ENCODE measurements at places on chromosomes 5 and 9. TPM values are rescaled to one million over a fixed set of nuclear protein-coding genes. Genes with fewer than 3 reads are reported as not detected.

GRCh38 chr5:145787507-145787906, 47.6 kb downstream of the PRELID2 start:
- H3K36me3 ChIP-seq: peaks cover 22% of the 10 kb centered on the region
- H3K4me1 ChIP-seq: no peaks in the 10 kb centered on the region
- DNase-seq: no peak
- no peak overlapping the region for H3K27ac ChIP-seq
- no peak overlapping the region for H3K4me3 ChIP-seq
- H3K27me3 ChIP-seq: no peaks in the 10 kb centered on the region

DNA sequence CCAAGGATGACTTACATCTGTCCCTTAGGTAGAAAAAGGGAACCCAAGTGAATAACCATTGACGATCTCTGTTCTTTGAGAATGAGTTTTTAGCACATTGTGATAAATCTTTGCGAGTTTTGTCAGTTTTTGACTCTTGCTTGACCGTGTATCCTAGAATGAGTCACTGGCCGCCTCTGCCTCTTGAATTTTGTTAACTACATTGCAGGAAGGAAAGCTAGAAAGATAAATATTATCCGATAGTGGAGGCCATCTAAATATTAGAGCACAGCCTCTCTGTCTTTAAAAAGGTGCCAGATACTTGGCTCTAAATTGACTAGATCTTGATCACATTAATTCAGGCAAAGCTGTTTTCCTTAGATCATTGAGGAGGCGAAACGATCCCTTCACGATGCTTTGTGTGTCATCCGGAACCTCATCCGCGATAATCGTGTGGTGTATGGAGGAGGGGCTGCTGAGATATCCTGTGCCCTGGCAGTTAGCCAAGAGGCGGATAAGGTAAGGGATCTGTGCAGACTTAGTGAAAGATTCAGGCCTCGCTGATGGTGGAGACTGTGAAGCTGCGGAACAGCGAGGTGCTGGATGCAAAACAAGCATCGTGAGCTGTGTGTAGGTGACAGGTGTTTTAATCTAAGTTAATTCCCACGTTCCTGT, 12.2 kb downstream of the CCT5 start:
- H3K4me1 ChIP-seq: peaks cover 4% of the 10 kb centered on the region
- H3K27ac ChIP-seq: no peak overlapping the region
- H3K4me3 ChIP-seq: no peak overlapping the region
- peaks cover 78% of the 10 kb centered on the region for H3K36me3 ChIP-seq

DNA sequence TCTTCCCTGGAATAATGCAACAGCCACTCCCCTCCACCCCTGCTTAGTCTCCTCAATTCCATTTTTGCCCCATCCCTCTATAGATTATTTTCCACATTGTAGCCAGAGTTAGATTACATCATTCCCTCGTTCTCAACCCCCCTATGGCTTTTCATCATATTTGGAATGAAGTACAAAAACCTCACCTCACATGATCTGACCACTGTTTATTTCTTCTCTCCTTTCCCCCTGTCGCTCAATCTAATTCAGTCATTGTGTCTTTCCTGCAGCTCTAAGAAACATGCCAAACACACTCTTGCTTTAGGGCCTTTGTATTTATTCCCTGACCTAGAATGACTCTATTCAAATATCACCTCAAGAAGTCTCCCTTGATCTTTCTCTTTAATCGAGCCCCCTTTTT, 22.6 kb upstream of the HK3 start:
- H3K27me3 ChIP-seq: no peaks in the 10 kb centered on the region
- no peaks in the 10 kb centered on the region for H3K4me1 ChIP-seq
- H3K27ac ChIP-seq: no peak overlapping the region

DNA sequence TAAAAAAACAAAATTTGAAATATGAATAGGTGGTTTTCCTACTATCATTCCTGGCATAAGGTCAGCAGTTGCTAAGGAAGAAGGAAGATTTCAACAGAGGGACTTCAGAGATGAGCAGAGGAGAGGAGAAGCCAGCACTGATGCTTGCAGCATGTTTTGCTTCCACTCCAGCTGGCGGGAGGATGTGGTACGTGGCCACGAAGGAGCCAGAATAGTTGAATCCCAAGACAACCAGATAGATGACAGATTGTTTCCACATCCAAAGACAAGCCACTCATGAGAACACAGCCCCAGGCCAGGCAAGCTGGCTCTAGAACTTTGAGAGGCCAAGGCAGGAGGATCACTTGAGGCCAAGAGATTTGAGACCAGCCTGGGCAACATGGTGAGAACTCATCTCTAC, 15.1 kb downstream of the TIMD4 start:
- H3K27ac ChIP-seq: no peak overlapping the region
- H3K36me3 ChIP-seq: no peaks in the 10 kb centered on the region
- no peak for DNase-seq
- no peaks in the 10 kb centered on the region for H3K4me1 ChIP-seq

GRCh38 chr5:160011471-160011870, 2.5 kb downstream of the TTC1 start:
- H3K4me1 ChIP-seq: peaks cover 16% of the 10 kb centered on the region
- H3K4me3 ChIP-seq: no peak overlapping the region
- H3K27ac ChIP-seq: no peak overlapping the region

SPATA31A3 gene
- not detected for polyA plus RNA-seq

PCDHB7 gene
- polyA plus RNA-seq: 1.3 TPM

- DNase-seq: no peak
- H3K27me3 ChIP-seq: no peaks in the 10 kb centered on the region
- no peaks in the 10 kb centered on the region for H3K4me1 ChIP-seq
- no peak overlapping the region for H3K4me3 ChIP-seq
- no peak overlapping the region for H3K27ac ChIP-seq
These were observed 490.7 kb upstream of the NUDT12 start for GRCh38 chr5:104053353-104053649.

RAI14 gene
- polyA plus RNA-seq: 15.8 TPM

- no peak overlapping the region for H3K27ac ChIP-seq
- H3K4me3 ChIP-seq: no peak overlapping the region
- no peak for DNase-seq
- H3K4me1 ChIP-seq: no peaks in the 10 kb centered on the region
These were observed 94.2 kb upstream of the ZNF618 start for GRCh38 chr9:113781896-113782295.

NOL6 gene
- 22.2 TPM for polyA plus RNA-seq

DNA sequence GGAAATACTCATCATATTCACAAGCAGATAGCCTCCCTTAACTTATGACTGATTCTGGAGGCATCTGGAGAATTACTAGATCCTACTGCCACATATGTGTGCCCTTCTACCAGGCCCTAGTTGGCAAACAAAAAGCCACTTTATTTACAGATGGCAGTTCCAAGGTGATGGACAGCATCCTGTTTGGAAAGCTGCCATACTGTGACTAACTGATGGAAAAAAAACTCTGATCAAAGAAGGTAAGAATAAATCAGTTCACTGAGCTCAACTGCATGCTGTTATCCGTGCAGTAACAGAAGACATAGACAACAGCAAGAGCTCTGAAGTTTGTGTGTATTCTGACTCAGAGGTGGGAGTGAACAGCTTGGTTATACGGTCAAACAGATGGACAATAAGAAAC, 279.8 kb upstream of the POU5F2 start:
- no peak overlapping the region for H3K27ac ChIP-seq
- peaks cover 8% of the 10 kb centered on the region for H3K36me3 ChIP-seq
- no peak overlapping the region for H3K4me3 ChIP-seq
- peaks cover 4% of the 10 kb centered on the region for H3K4me1 ChIP-seq

GRCh38 chr9:134217431-134218210, 53.3 kb upstream of the RNU6ATAC start:
- peaks cover 27% of the 10 kb centered on the region for H3K4me1 ChIP-seq
- H3K27ac ChIP-seq: peak overlapping the region; percentile 64
- no peak for DNase-seq
- no peaks in the 10 kb centered on the region for H3K36me3 ChIP-seq

- H3K27me3 ChIP-seq: no peaks in the 10 kb centered on the region
- H3K4me3 ChIP-seq: no peak overlapping the region
- H3K27ac ChIP-seq: no peak overlapping the region
- DNase-seq: no peak
- no peaks in the 10 kb centered on the region for H3K36me3 ChIP-seq
These were observed 20.9 kb upstream of the ARHGAP26 start for GRCh38 chr5:142749321-142749720.

- DNase-seq: no peak
- H3K4me3 ChIP-seq: no peak overlapping the region
- no peak overlapping the region for H3K27ac ChIP-seq
- peaks cover 2% of the 10 kb centered on the region for H3K36me3 ChIP-seq
- H3K4me1 ChIP-seq: no peaks in the 10 kb centered on the region
These were observed 169.7 kb downstream of the ARHGAP26 start for GRCh38 chr5:142939884-142940283.

DNA sequence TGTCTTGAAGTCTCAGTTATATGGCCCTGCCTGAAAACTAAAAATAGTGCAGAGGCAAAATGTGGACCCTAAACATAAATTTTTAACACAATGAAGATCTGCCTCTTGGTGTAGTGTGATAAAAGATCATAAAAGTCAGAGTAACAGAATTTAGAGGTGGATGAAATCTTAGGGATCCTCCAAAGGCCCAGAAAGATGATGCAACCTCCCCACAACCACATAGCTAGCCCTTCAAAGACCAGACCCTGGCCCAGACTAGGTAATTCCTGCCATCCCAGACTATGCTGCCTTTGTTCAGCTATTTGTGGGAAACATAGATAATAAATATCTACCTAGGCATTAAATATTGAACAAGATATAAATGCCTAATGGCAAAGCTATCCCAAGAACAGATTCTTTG, 15.3 kb downstream of the KLF9 start:
- no peak overlapping the region for H3K27ac ChIP-seq
- H3K36me3 ChIP-seq: no peaks in the 10 kb centered on the region
- H3K27me3 ChIP-seq: peaks cover 3% of the 10 kb centered on the region
- DNase-seq: no peak

GRCh38 chr5:173094012-173094661, 38.0 kb downstream of the CREBRF start:
- peaks cover 22% of the 10 kb centered on the region for H3K36me3 ChIP-seq
- peak; percentile 7 for DNase-seq
- H3K27ac ChIP-seq: no peak overlapping the region
- no peak overlapping the region for H3K4me3 ChIP-seq

DNA sequence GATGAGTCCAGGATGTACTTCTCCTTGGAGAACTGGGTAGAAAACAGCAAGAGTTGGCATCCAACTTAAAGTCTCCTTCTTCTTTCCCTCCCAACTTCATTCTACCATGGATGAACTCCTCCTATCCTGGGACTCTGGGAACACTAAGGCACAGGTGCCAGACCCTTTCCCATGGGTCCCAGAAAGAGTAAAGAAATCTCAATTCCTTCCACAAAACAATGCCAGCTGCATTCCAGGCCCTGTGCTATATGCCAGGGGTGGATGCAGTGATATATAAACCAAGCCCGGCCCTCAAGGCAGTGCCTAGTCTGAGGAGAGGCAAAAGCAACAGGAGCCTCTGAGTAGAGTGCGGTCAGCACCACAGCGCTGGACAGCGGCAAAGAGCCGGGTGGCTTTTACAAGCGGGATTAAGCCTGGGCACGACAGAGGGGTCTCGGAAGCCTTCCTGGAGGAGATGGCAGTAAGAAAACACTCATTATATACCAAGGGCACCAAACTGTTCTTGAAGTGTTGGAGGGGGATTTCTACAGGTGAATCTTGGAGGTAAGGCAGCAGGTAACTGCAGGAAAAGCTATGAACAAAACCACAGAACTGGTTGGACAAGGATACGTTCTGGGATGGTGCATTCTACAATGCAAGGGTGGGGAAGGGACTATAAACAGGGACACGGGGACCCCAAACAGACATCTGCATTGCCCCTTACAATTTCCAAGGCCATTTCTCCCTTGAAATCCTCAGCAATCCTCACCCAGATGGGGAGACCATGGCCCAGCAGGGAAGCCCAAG, 16.4 kb upstream of the TOR2A start:
- H3K4me1 ChIP-seq: no peaks in the 10 kb centered on the region
- peaks cover 51% of the 10 kb centered on the region for H3K27me3 ChIP-seq
- H3K27ac ChIP-seq: no peak overlapping the region
- no peak for DNase-seq
- H3K4me3 ChIP-seq: no peak overlapping the region
- H3K36me3 ChIP-seq: no peaks in the 10 kb centered on the region
